GM23248 (cell line): ENCODE measurements at places on chromosomes 1 and 21. TPM values are rescaled to one million over a fixed set of nuclear protein-coding genes. Genes with fewer than 3 reads are reported as not detected.

GRCh38 chr1:14617791-14618190, 19.3 kb downstream of the KAZN start:
- no peak for DNase-seq

DNA sequence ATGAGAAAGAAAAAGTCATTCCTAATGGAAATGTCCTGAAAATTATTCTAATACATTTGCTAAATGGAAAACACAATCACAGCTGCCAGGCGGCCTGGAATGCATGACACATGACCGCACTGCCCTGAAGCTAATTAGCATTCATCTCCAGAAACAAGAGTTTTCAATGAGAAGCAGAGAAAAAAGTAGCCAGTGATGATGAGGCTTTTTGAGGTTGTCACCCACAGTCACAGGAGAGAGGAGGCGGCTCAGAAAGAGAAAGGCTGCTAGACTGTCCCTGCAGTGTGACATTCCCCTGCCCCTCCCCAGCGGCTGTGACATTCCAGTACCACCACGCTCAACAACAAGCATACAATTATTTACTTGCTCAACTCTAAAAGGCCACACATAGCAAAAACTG, 122.9 kb upstream of the KRTAP19-8 start:
- peak; percentile 87 for DNase-seq

DNA sequence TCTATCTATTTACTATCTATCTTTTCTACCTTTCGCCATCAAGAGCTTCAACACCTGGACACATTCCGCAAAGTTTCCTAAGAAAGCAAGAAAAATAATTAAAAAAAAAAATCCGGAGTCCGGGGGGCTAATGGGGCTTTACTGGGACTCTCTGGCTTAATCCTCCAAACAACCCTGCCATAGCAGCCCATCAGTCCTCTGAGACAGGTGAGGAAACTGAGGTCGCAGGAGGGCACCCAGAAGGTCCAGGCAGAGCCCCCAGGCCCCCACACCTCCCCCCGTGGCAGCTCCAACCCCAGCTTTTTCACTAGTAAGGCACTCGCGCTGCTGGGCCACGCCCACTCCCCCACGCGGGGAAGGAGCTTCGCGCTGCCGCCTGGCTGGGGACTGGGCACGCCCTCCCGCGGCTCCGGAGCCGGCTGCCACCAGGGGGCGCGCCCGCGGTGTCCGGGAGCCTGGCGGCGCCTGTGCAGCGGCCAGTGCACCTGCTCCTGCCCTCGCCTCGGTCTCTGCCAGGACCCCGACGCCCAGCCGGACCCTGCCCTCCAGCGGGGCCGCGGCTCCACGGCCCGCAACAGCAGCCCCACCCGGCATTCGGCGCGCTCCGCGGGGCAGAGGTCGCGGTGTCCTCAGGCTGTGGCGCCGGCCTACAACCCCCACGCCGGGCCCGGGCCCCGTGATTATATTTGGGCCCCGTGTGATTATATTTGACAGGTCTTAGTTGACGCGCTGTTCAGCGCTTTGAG, 54.1 kb upstream of the SAMD11 start:
- peak; percentile 73 for DNase-seq

GRCh38 chr1:153717330-153717729, 10.5 kb upstream of the INTS3 start:
- DNase-seq = no peak

GRCh38 chr1:222665964-222666363, 46.3 kb downstream of the AIDA start:
- peak; percentile 27 for DNase-seq

DNA sequence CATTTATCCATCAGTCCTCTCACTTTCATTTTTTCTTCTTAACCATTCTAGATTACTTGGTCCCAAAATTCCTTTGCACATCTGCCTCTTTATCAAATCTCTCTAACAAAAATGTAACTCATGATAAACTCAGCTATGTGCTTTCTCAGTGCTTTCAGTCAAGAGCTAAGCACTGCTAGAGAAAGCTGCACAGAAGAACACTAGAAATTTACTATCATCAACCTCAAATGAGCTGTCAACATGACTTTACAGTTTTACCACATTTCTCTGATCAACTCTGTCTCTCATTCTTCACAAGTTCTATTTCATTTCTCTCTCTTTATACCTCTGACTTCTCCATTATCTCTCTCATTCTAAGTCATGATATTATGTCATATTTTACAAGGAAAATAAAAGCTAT, 54.2 kb upstream of the PRKACB start:
- no peak for DNase-seq

DNA sequence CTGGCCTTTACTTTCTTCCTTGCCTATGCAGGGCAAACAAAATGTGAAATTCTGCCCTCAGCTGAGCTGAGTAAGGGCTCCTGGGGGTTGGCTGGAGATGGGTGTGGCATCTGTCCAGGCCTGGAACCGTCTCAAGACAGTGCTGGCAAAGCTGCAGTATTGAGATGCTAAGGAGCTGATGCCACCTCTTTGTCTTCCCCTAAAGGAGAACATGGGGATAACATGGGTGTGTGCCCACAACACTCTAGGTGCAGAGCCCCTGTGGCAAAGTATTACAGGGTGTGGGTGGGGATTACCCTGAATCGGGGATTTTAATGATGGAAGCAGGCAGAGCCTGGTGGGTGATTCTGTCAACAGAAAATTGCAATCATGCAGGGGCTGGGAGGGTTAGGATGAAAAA, 2.5 kb upstream of the ST3GAL3 start:
- DNase-seq = peak; percentile 75

SLC19A1 gene
- 6.8 and 7.8 TPM in 2 replicates for total RNA-seq

- DNase-seq = no peak
These were observed 44.4 kb upstream of the SCMH1 start for GRCh38 chr1:41286486-41286885.

SWT1 gene
- 1.0 and 2.8 TPM in 2 replicates for total RNA-seq

DNA sequence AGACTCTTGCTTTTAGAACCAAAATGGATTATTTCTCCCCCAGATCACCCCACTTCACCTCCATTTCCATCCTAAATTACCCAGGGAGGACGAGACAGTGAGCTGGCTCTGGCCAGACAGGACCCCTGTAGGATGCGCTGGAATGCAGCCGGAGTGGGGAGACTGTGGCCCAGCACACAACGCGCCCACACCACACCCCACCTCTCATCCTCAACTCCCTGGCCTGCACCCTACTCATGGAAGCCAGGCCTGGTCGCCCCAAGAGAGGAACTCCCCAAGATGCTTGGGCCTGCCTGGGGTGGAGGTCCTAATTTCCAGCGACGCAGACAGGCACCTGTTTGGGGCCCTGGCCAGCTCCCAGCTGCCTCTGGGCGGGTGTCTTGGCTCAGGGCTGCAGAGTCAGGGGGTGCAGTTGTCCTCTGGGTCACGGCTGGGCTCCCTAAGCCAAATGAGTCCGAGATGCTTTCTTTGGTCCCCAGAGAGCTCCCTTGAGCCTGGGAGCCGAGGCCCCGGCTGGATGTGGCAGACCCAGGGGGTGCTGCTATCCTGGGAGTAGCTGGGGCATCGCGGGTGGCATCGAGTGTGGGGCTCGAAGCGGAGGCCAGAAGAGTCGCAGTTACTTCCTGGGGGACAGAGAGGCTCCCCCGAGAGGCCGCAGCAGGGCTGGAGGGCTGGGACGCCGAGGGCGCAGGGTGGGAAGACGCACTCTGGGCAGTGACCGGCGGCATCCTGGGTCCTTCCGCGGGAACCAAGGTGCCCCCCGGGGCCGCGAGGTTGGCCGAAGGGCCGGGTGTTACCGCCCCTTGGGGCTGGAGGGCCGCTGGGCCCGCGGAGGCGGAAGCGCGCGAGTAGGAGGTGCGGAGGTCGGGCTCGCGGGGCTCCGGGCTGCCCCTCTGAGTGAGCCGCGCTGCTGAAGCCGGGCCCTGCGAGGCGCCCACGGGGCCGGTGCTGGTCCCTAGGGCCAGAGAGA, 10.4 kb downstream of the CLEC20A start:
- peak; percentile 17 for DNase-seq
